Stimulated activated CD4-positive, alpha-beta T cell treated with anti-CD3 and anti-CD28 coated beads, Interleukin-4, amount 100 ng/mL, for 1 hour (primary cell): ENCODE measurements at places on chromosomes 12 and 14.
A peak's percentile ranks its signal among the peaks of the same experiment; 100 is the strongest.

GRCh38 chr12:3655328-3655900 is 97.5 kb downstream of the CRACR2A start:
- no peak for DNase-seq

DNA sequence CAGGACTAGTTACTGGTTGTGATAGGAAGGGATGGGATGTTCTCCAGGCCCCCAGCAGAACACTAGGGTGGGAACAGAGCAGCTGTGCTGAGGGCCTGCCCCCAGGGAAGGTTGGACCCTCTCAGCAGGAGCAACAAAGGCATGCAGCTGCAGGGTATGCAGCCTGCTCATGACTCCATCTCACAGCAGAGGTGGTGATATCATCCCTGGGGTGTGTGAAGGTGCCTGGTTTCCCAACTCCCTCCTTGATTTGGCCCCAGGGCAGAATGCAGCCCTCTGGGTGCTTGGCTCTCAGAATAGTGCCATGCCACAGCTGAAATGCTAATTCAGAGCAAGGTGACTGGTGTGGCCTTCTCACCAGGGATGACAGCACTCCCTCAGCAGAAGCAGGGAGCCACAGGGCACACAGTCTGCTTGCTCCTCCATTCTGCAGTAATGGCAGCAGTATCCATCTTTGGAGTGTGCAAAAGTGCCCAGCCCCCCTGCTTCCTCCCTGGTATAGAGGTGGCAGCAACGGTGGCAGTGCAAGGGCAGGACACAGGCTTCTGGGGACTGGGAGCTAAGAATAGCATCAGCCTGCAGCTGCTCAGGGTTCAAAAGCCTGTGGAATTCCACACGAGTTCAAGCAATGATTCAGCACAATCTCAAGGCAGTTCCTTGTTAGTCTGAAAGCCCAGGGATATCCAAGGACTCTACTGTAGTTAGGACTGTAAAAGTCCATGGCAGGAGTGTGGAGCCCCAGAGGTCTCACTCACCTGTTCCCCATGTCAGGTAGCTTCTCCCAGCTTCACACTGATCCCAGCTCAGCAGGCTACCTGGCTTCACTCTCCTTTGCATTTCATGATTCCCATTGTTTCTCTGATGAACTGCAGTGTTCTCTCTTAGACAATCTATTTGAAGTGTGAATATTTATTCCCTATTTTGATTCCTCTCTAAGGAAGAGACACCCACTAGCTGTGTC is 298.1 kb upstream of the FOXG1 start:
- DNase-seq = no peak

DNA sequence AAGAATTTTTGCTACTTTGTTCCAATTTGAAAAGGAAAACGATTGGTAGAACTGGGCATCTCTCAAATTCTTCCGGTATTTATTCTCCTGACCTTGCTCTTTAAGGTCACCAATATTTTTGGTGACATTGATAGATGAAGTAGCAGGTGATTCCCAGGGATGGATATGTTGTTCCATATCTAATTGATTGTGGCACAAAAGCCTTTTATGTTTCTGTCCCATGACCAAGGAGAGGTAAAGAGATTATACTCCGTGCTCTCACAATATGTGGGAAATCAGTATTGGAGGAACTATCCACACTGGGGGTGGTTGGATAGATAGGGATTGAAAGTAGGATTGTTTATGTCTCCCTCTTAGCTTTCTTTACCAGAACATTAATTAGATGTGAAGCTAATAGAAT is 61.7 kb upstream of the LRIG3 start:
- no peak for DNase-seq

DNA sequence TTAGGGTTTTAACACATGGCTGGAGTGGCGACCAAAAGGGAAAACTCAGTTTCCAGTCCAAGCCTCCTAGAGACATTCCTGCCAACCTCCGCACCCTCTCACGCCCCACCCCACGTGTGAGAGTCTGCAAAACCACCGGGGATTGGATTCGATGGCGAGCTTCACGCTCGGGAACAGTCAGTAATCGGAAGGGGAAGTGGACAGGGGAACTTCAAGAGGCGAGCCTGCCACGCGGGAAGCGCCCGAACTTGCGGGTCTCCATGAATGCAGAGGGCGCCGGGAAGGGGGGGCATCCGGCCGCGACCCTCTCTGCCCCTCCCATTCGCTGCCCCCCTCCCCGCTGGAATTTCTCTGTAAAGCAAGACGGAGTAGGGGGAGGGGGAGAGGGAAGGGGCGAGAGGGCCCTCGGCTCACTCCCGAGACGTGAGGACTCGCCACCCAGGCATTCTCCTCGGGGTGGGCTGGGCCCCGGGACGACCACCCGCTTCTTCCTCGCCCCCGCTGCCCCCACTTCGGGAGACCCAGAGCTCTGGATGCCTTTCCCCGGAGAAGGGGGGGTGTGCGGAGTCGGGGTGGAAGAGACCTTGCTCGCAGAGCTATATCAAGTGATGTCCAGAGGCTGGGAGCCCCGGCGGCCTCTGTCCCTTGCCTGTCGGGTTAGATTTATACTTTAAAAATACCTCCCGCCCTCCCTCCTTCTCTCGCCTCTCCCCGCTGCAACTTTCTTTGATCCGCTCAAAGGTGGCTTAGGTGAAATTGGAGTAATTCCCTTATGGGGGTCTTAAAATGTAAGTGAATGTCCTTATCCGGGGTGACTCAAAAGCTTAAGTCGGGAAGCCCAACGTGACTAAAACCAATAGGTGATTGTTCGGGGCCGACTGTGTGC is 2.5 kb upstream of the CCND2 start:
- DNase-seq = peak; percentile 58

GRCh38 chr12:47652521-47653234 is 53.2 kb downstream of the RPAP3 start:
- no peak for DNase-seq
